ENCODE measurements at places on chromosomes 7 and 10.

GRCh38 chr7:41148521-41148951 is 554.4 kb downstream of the INHBA start:
- no peak for DNase-seq

DNA sequence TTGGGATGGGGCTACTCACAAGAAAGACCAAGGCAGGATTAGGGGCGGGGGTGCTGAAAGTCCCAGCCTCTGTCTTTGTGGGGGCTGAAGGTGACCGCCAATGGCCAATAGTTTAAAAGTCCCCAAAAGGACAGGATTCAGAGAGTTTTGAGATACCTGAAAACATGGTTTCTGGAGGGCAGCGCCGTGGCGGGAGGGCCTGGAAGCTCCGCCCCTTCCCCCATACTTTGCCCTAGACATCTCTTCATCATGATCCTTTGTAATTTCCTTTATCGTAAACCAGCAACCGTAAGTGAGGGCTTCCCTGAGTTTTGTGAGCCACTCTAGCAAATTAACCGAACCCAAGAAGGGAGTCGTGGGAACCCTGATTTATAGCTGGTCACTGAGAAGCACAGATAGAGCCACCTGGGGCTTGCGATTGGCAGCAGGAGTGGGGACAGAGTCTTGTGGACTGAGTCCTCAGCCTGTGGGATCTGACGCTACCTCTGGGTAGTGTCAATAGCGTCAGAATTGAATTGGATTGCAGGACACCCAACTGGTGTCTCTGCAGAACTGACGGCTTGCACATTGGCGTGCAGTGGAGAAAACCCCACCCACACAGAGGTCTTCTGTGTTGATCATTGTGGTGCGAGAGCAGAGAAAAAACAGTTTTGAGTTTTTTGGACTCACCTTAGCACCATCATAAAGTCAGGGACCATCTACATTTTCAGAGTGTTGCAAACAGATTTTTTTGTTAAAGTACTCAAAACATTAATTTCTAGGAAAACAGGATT is 169.3 kb downstream of the USP6NL start:
- no peak for DNase-seq

- no peak for DNase-seq
Observed at GRCh38 chr10:35813219-35813618, 171.1 kb upstream of the FZD8 start.

GRCh38 chr7:115037128-115037802 is 115.4 kb downstream of the MDFIC start:
- DNase-seq: no peak

- no peak for DNase-seq
Observed at GRCh38 chr10:61039868-61040267, 95.9 kb upstream of the RHOBTB1 start.

- DNase-seq: no peak
Observed at GRCh38 chr10:96670786-96671185, 49.5 kb downstream of the PIK3AP1 start.

GRCh38 chr10:116451711-116452337 is 24.2 kb downstream of the PNLIPRP3 start:
- DNase-seq: no peak

DNA sequence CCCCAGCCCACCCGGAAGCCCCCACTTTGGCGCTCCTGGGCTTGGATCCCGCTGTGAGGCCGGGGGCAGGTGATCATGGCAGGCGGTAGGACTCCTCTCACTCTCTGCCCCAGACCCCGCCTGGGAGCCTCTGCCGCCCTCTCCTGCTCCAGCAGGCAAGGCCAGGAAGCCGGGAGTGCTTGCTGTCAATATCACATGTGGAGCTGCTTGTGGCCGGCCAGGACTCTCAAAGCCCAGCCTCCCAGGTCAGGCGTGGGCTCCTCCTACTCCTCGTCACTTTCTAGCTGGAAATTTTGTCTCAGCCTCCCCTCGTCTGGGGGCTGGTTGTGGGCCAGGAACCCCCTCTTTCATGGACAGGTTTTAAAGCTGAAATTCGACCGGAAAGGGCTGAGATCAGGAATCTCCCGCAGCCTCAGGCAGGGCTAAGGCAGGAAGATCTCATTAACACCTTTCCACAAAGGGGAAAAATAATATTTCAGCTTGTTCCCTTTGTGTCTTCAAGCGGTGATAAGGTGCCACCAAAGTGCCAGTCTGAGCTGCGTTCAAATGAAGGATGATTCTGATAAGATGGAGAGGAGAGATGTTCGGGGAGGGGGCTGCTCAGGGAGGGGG is 273.6 kb upstream of the PODXL start:
- no peak for DNase-seq

GRCh38 chr7:10939237-10939910 is 34.3 kb upstream of the PHF14 start:
- DNase-seq: peak; percentile 15

- DNase-seq: no peak
Observed at GRCh38 chr7:51121036-51121790, 195.4 kb downstream of the COBL start.

GRCh38 chr10:69681436-69681835 is 51.4 kb downstream of the FAM241B start:
- no peak for DNase-seq

- DNase-seq: no peak
Observed at GRCh38 chr7:25234336-25234735, 6.0 kb upstream of the NPVF start.

GRCh38 chr10:69652111-69652856 is 22.2 kb downstream of the FAM241B start:
- no peak for DNase-seq

GRCh38 chr10:14056610-14057332 is 274.0 kb downstream of the FRMD4A start:
- DNase-seq: no peak

DNA sequence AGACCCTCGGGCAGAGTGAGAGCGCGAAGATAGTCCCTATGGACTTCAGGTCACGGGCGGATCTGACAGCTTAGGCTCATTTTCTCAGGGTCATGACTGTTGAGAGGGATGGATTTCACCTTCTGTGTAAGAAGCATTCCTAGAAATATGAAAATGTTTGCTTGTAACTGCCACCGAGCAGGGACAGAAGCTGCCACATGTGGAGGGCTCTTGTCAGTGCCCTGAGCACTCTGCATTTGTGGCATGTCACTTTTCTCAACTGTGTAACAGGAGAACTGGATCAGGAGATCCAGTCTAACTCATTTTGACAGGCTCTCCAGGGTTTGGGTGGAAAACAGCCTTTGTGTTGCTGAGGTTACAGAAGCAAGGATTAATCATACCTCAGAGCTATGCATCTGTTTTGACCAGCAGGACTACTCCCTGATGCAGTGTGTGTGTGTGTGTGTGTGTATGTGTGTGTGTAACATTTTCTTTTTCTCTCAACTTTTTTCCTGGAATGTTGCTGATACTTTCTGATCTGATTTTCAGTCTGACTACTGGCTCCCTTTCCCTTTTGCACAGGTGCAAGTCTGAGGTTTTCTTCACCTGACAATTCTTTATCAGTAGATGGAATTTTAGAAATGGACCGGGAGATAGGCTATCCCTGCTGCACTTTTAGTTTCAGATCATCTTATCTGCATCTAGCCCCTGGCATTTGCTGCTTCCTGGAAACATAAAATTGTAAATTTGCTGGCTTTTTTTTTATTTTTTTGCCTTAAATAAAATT is 183.3 kb downstream of the STK31 start:
- DNase-seq: no peak

DNA sequence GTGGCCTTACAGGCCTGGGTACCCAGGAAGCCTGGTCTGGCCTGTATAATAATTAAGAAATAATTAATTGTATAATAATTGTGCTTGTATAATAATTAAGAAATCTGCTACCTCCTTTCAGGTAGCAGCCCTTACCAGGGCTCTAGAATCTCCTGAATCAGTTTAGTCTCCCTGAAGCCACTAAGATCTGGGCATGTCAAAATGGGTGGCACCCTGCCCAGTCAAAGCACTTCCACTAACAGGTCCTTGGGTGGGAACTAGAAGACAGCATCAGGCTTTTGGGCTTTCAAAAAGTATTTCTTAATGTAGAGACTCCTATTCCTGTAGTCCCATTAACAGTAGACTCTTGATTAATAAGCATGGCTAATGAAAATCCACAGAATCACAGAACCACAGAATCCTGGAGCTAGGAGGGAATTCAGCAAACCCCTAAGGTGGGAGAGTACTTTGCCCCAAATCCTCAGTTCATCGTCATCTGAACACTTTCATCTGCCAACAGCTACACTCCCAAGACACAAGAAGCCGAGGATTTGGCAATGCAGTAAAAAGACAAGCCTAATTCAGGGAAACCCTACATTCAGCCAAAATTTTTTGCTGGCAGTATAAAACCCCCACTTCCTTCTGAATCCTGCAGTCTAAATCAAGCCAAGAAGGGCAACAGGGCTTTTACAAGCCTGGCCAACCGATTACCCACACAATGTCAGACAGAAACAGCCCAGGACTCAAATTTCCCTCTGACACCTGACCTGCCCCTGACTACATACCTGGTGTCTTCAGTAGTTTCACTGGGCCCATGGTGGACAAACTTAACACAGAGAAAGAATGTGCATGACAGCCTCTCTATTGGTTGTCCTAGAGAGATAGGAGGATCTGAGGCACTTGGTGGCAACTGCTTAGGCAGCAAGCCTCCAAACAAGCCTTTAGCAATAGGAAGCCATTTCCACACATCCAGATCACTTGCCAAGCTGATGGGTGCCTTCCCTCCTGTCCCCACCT is 5.9 kb upstream of the IL6 start:
- DNase-seq: no peak

- no peak for DNase-seq
Observed at GRCh38 chr7:35366167-35367155, 112.6 kb upstream of the TBX20 start.

DNA sequence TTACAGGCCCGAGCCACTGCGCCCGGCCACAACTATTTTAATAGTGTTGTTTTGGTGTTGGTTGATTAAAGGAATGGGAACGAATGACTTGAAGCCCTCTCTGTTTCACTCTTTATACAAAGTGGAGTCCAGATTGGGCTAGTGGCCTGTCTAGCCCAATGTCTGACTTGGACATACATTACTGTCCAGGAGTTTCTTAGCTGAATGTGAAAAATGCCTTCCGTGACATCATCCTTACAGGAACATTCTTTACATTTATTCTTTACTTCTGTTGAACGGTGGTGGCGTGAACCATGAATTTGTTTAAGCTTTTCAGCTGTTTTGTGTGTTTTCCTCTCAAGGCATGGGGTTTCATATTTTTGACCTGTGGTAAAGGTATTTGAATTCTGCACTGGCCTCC is 67.9 kb downstream of the DAGLB start:
- no peak for DNase-seq

DNA sequence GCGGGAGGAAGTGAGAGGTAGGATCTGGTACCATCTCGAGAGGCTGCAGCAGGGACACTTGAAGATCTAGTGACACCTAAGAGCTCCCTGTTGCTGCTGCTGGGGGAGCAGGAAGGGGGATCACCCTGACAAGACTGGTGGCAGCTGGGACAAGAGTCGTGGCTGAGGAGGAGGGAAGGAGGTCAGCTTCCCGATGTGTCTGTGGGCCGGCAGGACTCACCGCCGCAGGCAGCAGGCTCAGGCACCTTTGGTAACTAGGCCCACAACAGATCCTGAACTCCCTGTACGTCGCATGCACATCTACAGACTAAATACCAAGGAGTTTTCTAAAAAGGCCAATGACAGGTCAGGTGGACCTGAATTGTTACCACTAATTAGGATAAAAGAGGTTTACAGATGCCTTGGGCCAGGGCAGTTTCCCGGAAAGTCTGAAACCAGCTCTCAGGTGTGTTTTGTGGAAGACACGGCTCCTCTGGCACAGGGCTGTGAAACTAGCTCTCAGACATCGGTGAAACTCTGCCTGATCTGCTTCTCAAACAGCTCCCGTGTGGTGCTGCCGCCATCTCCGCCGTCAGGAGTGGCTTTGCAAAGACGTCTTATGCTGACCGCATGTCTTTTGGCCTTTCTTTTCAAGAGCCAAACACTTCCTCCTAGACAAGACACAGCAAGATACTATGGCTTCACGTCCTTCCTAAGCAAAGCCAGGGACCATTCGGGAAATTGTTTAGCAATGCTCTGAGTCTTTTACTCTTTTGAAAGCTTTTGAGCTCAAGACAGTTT is 609.7 kb downstream of the PTPRN2 start:
- no peak for DNase-seq

DNA sequence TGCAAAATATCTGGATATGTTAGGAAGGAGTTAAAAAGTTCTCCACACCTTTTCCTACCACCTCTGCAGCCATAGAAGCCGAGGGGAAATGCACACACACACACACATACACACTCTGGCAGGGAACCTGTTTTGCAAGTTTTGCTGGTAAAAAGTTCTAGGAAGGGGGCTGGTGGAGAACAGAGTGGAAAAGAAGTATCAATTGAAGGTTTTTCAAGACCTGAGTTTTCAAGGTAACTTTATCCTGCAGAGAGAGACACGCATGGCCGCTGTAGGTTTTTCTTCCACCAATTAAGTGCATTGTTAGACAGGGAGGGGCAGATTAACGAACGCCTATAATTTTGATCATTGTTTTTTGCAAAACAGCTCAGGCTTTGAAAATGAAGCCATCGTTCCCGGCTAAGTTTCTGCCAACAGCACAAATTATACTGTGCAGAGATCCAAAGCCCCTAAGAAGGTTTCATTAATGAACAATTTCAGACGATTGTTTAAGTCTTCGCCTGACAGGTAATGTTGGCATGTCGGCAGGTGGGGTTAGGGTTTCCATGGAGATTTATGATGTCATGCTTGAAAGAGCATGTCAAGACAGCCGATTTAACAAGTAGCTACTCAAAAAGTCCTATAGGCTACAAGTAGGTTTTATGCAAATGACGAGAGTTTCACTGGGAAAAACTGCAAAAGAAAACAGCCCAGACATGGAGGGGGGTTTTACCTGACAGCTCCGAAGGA is 29.7 kb downstream of the KIAA1217 start:
- no peak for DNase-seq

GRCh38 chr7:116239434-116239833 is 29.1 kb downstream of the TES start:
- no peak for DNase-seq

DNA sequence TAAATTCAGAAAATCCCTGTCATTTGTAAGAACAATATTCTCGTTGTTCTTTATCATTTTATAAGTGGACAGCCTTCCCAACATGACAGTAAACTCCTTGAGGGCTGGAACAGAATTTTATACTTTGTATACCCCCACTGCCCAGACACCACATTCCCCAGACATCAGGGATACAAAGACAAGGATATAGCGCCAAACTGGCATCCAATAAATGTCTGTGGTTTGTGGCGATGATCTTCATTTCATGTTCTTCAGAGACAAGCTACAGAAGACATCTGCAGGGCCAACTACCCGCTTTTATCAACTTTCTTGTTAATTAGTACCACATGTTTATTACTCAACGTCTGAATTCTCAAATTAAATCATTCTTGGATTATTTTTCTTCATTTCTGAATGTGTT is 155.9 kb downstream of the ATE1 start:
- no peak for DNase-seq

GRCh38 chr10:132868995-132869394 is 73.4 kb downstream of the CFAP46 start:
- no peak for DNase-seq

DNA sequence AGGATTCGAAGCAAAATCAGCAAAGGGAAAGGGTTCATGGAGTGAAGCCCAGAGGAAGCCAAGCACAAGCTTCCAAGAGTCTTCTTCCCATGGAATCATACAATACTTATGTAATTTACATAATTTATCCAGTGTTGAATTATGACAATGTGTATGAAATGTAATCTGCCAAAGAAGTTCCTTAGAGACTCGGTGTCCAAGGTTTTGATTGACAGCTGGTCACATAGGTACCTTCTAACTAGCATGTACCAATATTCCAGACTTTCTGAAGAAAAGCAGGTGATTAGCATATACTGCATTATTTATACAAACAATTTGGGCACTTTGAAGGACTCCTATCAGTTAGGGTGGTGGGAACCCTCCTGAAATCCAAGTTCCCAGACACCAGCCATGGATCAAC is 35.3 kb downstream of the ANKIB1 start:
- DNase-seq: no peak
